Mesothelial cell of epicardium (in vitro differentiated cells): ENCODE measurements at places on chromosomes 12 and 14.

DNA sequence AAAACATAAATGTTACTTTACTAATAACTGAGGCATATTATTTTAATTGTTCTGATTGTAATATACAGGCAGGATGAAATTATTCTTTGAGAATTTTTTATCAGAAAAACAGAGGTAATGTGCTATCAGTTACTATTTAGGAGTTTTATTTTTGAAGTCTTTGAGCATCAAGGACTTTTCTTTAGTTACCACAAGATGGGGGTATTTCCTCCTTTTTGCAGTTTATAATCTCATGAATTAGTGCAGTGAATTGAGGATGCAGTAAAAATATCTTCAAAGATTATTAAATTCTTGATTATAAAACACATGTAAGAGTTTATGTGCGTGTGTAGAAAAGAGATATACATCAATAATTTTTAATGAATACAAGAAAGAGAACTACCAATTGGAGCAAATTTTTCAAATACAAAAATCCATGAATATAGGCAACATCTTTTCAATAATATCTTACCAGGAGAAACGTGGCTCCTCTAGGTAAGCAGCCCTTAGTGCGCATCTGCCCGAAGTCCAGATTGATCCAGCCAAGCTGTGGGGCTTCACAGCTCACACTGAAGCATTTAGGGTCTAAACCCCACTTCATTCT is 71.6 kb downstream of the ERGIC2 start:
- no peak for DNase-seq

DNA sequence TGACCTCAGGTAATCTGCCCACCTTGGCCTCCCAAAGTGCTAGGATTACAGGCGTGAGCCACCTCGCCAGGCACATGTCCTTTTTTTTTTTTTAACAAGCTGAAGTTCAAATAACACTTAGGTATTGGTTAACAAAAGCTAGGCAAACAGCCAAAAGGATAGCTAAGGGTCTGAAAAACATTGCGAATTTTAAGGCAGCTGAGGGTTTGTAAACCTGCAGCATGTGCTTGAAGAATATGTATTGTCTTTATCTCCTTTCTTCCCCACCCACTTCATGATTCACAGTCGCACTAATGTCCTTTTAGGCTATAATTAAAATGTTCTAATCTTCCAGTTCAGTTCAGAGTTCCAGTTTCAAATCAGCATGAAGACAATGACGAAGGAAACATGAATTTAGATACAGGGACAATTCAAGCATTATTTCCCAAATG is 30.1 kb upstream of the CERS5 start:
- no peak for DNase-seq

DNA sequence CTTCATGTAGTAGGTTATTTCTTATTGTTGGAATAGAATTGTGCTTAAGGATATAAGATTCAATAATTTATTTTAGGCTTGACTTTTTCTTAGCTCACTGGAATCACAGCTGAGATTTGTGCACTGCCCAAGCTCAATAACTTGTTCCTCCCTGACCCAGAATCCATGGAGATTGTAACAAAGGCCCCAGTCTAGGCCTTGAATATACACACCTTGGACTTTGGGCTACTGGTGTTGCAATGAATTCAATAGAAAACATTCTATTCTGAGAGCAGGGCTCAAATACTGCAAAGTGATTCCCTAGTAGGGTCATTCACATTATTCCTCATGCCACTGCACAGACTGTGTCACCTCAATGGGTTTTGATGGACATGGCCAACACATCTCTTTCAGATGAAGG is 352.4 kb downstream of the GALC start:
- DNase-seq, result no peak

- no peak for DNase-seq
Measured at GRCh38 chr12:70849265-70849960, 71.1 kb downstream of the PTPRR start.

- DNase-seq, result no peak
Measured at GRCh38 chr14:71242237-71242748, 335.0 kb downstream of the PCNX1 start.

DNA sequence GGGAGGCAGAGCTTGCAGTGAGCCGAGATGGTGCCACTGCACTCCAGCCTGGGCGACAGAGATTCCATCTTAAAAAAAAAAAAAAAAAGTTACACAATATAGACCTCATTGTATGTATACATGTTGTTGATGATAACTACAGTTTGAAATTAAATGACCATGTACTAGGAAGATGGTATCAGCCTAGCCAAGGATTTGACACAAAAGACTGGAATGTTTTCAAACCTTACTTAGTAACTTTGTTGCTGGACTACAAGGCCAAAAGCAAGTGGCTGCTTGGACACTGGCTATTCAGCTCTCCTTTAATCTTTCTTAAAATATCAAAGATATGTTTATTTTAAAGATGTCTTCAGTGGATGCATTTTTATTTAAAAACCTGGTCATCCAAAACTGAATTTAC is 18.9 kb upstream of the NUDT4 start:
- no peak for DNase-seq

GRCh38 chr14:93970965-93971634 is 5.3 kb downstream of the ASB2 start:
- DNase-seq, result no peak

- no peak for DNase-seq
Measured at GRCh38 chr12:51867371-51867770, 18.9 kb upstream of the FIGNL2 start.

DNA sequence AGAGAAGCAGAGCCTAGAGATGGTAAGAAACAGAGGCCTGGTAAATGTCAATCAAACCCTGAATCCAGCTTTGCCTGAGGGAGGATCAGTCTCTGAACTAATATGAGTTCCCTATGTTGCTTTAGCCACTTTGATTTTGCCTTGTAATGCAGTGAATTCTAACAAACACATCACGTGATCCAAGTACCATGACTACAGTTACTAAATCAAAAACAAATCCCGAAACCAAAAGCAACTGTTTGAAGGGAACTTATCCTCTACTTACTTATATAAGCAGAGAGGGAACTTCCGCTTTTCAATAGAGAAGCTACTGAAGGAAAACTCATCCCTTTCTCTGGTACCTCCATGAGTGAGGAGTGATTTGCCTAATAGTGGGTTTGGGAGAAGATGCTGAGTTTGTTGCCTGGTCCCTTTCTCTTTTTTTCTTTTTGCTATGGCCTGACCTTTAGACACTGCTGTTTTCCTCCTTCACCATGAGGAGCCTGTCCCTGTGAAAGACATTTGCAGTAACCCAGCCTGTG is 7.7 kb upstream of the PPTC7 start:
- DNase-seq, result no peak

DNA sequence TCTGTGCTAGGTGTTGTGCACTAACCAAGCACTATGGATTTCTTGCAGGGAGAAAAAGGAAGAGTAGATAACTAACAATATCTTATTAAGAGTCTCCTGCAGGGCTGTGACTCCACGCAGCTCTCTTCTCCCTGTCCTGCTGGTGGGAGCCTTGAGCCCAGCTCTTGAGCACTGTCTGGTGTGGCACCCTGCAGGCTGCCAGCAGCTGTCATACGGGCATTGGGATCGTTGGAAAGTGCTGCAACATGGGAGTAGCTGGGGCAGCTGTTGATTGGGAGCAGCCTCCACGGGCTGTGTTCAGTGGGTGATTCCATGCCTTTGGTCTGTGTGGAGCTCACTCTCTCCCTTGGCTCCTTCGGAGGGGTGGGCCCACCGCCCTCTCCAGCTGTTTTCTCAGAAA is 125.3 kb downstream of the FBXL14 start:
- no peak for DNase-seq

GRCh38 chr12:121145221-121145620 is 12.5 kb downstream of the P2RX7 start:
- no peak for DNase-seq

- no peak for DNase-seq
Measured at GRCh38 chr14:92527721-92528120, 14.1 kb downstream of the RIN3 start.

DNA sequence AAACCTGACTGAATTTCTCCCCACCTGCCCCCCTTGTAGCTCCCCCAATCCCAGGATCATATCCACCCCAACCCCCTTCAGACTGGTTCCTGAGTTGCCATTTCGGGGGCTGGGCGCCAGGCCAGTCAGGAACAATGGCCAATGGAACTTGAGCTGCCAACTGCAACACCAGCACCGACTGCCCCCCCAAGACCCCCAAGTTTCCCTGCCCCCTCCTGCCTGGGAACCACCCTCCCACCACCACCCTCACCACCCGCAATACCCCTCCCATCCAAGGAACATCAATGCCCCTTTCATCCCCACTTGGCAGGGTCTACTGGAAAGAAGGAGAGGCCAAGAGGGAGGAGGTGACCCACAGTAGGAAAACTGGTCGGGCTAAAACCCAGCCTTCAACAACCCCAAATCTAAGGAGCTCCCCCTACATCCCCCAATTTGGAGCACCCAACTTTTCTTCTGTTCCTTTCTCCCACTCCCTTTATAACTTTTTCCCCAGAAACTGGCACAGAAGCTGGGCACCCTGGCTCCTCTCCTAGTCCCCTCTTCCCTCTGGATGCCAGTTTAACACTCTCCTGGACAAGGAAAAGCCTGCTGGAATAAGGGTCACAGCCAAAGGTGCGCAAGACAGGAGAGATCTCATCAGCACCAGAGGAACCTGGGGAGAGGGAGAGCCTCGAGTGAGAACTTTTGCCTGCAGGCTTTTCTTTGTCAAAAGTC is 1.6 kb upstream of the NDRG2 start:
- DNase-seq, result no peak

- DNase-seq, result no peak
Measured at GRCh38 chr14:34465069-34465859, 3.2 kb upstream of the SPTSSA start.

DNA sequence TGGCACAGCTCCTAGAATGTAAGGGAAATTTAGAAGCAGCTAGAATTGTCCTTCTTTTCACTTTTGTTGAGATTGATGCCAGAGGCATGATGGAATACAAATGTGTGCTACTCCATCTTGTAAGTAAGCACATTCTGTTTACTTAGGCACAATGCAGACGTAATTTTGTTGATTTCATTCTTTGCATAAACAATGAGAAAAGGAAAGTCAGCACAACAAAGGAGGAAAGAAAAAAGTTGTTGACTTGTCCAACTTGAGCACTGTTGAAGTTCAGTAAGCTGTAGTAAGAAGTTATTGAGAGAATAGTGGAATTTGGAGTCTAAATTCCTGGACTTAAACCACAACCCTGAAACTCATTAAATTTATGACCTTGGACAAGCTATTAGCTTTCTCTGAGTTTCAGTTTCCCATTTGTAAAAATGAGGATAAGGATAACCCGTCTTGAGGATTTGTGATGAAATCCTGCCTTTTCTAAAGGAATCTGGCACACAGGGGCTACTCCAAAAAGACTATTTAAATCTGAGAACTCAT is 19.4 kb upstream of the CNTN1 start:
- no peak for DNase-seq

DNA sequence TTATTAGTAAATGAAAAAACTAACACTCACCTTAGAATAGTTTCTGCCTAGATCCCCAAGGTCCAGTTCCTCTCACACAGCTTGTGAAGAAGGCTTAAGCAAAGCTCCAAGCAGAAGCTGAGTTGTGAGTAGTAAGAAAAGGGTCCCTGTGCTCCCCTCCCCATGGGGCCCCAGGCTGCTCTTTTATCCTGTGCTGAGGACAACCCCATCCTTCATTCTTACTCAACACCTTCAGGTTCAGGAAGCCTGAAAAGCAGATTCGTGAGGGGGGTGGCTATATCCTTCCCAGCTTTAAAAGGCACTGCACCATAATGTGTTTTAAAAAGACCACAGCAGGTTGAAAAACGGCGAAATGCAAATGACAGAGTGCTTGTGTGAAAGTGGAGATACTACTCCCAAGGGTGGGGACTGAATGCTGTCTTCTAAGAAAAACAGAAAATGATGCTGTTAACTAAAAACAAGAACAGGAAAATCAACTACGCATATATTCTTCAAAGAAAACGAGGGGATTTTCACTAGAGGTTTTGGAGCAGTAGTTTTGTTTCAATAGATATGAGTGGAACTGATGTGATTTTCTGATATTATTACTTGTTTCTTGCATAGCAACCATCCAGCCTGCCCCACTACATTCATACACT is 182.7 kb downstream of the KTN1 start:
- no peak for DNase-seq

DNA sequence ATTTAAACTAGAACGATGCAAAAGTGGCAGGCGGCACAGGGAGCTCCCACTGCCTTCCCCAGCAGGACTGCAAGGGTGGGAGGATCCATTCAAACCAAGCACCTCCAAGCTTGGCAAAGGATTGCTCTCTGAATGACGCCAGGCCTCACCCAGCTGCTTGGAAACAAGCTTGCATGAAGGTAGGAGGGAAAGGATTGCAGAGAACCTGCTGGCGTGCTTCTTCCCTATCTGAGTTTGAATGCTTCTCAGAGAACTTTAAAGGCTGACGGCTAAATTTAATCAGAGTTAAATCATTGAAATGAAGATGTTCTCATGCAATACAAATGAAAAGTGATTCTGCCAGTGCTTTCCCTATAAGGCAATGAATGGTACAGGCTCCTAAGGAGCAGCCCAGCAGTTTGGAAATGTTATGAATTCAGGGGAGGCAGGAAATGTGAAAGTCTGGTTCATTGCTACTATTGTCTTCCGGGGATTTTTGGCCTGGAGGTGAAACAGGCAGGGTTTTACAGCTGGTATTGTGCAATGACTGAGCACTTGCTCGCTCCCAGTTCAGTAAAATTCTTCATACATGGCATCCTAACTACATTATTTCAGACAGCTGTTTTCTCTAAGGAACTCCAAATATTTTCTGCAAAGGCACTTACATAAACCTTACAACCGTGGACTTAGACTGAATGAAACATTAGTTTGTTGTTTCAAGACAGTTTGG is 31.9 kb upstream of the DUSP6 start:
- DNase-seq, result no peak

- no peak for DNase-seq
Measured at GRCh38 chr12:116354534-116354933, 77.0 kb upstream of the MED13L start.

GRCh38 chr12:115451780-115452736 is 768.1 kb upstream of the TBX3 start:
- DNase-seq, result peak; percentile 71

DNA sequence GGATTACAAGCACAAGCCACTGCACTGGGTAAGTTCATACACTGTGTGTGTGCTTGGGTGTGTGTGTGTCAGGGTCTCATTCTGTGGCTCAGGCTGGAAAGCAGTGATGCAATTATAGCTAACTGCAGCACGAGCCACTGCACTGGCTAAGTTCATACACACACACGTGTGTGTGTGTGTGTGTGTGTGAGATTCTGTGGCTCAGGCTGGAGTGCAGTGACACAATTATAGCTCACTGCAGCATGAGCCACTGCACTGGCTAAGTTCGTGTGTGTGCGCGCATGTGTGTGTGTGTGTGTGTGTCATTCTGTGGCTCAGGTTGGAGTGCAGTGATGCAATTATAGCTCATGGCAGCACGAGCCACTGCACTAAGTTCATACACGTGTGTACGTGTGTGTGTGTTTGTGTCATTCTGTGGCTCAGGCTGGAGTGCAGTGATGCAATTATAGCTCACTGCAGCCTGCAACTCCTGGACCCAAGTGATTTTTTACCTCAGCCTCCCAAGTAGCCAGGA is 85.4 kb downstream of the HECTD1 start:
- DNase-seq, result no peak

DNA sequence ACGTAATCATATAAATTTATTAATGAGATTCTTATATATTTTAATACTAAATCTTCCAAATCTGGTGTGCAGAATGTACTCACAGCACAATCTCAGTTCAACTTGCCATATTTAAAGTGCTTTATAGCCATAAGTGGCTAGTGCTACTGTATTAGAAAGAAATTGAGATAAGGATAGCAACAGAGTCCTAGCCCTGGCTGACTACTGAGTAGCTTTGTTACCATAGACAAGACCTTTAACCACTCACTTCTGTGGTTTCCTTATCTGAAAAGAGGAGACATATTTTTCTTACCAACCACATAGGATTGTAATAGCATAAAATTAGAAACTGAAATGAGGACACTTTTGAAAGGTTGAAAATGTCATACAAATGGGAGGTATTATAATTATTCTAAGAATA is 2.0 kb upstream of the CHURC1 start:
- no peak for DNase-seq
